Activated CD4-positive, alpha-beta T cell treated with anti-CD3 and anti-CD28 coated beads for 4 hours (primary cell): ENCODE measurements at places on chromosomes 16 and 17.

DNA sequence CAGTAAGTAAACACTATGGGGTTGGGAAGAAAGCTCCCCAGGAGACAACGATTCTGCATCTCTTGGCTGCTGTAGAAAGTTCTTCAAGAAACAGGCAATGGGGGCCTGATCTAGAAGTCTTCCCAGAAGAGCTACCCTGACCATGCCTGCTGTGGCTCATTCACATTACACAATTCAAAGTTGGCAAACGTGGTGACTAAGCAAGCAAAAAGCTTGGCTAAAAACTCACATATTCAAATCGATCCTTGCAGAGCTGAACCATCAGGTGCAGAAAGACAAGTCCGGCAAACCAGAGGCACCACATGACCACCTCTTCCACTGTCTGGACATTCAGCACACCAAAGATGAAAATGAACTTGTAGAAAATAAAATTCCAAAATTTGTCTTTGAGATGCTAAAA is 16.1 kb downstream of the AMFR start:
- DNase-seq, result no peak

DNA sequence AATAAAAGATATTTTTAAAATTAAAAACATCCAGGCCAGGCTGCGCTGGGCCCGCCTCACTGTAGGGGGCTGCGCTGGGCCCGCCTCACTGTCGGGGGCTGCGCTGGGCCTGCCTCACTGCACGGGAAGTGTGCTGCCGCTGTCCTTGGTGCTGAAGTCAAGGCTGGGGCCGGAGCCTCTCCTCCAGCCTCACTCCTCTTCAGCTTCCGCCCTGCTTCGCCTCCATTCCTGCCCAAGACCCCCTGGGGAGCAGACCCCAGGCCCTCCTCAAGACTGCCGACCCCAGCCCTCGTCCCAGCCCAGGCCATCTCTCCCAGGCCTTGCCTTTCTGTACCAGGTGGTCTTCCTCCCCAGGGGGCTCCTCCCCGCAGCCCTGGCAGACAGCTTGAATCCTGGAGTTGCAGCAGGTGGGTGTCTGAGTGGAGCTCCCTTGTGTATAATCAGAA is 26.2 kb downstream of the ENDOV start:
- DNase-seq, result peak; percentile 28

GRCh38 chr16:25692351-25692741 is 587 bp downstream of the HS3ST4 start:
- no peak for DNase-seq

GRCh38 chr17:72510351-72511016 is 389.7 kb downstream of the SOX9 start:
- DNase-seq, result no peak

- no peak for DNase-seq
Observed at GRCh38 chr17:47850373-47850691, 631 bp downstream of the SP6 start.

- no peak for DNase-seq
Observed at GRCh38 chr17:74442670-74443515, 11.0 kb downstream of the GPRC5C start.

GRCh38 chr16:19515757-19516156 is 6.1 kb downstream of the GDE1 start:
- DNase-seq, result no peak

DNA sequence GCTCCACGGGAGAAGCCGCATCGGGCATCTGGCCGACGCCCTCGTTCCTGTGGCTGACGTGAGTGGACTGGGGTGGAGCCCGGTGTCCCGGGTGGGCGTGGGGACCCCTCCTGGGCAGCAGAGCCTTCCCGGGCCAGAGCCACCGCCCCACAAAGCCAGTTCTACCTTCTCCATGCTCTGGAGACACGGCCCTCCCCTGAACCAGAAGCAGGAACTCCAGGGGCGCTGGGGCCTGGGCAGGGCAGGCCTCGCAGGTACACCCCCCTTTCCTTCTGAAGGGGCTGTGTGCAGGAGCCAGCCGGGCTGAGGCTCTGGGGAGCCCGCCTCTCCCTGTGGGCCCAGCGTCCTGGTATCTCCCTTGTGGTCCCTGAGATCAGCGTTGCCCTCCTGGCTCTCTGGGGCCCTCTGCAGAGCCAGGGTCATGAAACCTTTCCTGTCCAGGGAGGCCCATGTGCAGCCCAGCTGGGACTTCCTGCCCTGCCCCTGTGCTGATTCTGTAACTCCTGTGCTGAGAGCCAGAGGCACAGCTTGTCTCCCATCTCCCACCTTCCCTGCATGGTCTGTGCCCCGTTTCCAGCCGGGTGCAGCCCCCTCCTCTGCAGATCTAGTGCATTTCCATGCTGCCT is 6.5 kb downstream of the PIGQ start:
- no peak for DNase-seq

DNA sequence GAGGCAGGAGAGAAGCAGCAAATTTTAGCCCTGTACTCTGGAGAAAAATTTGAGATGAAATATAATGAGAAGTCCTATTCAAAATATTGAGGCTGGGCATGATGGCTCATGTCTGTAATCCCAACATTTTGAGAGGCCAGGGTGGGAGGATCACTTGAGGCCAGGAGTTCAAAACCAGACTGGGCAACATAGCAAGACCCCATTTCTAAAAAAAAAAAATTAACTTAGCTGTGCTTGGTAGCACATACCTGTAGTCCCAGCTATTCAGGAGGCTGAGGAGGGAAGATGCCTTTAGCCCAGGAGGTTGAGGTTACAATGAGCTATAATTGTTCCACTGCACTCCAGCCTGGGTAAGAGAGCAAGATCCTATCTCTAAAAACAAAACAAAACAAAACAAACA is 103.4 kb downstream of the CACNG3 start:
- DNase-seq, result no peak

DNA sequence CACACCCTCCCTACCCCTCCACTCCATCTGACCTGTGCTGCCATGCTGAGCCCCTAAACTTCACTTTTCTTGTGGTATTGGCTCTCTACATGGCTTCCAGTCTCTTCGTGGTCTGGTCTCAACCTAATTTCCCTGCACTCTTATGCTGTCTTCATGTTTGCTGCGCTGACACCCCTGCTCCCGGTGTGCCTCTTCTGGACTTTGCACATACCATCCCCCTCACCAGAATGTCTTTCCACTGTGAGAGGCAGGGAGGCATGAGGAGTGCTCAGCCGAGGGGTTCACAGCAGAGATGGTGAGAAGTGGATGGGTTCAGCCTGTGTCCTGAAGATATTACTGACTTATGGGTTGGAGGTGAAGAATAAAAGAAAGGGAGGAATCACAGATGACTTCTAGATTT is 2.5 kb downstream of the TNFSF12 start:
- no peak for DNase-seq

- DNase-seq, result no peak
Observed at GRCh38 chr16:88742896-88743605, 36.7 kb downstream of the CTU2 start.

- no peak for DNase-seq
Observed at GRCh38 chr16:80500116-80500859, 40.5 kb upstream of the DYNLRB2 start.

GRCh38 chr16:54636221-54636793 is 294.4 kb upstream of the IRX5 start:
- DNase-seq, result no peak

GRCh38 chr17:81863123-81863675 is 2.9 kb upstream of the P4HB start:
- no peak for DNase-seq

DNA sequence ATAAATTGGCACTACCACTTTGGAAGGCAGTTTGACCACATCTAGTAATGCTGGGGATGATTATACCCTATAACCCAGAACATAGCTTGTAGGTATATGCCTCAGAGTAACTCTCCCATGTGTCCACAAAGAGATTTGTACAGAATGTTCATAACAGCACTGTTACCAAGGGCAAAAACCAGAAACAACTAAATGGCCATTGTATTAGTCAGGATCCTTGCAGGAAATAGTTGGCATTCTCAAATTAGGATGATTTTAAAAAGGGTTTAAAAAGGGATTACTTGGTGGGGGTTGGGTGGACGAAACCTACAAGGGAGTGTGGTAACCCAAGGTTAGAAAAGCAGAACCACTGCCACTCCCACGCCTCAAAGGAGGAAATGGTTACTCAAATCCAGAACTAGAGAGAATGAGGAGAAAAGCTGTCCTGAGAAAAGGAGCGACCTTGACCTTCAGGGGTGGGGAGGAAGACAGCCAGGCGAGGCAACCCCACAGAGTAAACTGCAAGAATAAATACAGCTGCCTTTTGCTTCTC is 2.1 kb downstream of the CPPED1 start:
- DNase-seq, result no peak

DNA sequence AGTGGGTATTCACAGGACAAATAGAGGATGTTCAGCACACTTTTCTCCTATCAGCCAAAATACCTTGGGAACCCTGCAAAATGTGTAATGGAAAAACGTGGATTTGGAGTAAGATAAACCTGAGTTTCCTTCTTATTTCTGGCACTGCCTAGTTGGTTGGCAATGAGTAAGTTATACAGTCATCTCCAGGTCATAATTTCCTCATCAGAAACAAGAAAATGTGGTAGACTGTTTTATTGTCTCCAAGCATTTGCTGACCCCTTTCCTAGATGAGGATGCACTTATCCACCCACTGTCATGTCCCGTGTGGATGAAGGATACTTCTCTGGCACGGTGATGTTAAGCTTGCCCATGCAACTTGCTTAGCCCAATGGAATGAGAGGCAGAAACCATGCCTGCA is 458.0 kb downstream of the KIF2B start:
- no peak for DNase-seq

DNA sequence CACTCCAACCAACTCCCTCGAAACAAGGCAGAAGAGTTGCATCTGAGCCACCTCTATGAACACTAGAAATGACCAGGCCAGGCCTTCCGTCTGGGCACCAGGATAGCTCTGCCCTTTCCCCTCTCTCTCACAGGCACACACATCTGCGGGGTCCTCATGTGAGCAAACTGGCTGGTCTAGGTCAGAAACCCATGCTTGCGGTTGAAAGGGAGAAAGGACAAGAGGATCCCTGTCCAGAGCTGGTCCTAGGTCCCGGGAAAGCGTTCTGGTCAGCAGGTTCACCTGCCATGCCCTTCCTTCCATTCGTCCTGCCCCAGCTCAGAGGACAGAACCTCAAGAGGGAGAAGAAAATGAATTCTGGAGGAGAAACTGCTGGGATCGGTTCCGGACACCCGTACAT is 2.7 kb downstream of the MNT start:
- DNase-seq, result no peak

GRCh38 chr17:61202564-61202963 is 197.1 kb upstream of the TBX2 start:
- DNase-seq, result no peak

DNA sequence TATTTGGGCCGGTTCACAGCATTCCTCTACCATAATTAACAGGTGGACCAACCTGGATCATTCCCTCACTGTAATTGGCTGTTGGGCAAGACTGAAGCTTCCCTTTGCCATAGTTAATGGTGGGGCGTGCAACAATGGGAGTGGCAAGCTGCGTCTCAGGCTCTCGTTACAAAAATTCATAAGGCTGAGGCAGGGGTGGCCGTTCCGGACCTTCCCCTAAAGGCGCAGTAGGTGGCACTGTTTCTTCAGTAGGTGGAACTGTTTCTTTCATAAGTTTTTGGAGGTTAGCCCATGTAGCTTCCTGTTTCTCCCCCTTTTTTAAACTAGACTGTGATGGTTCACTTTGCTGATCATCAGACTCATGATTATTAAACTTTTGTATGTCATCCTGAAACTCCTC is 17.0 kb upstream of the TMC5 start:
- DNase-seq, result no peak

DNA sequence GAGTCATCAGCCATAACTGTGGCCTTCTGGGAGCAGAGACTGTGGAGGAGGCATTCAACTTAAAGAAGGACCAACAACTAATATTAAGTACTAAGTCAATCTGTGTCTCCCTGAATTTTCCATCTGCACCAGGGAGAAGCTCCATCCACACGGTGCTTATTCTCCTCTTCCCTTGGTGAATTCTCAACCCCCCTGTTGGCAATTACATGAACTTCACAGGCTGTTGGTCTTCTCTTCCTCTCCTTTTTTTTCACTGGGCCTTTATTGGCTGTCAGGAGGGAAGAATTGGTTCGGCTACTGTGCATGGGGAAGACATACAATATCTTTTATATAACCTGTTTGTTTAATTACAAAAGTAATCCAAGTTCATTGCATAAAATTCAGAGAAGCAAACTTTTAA is 152.8 kb upstream of the IRX6 start:
- DNase-seq, result no peak

GRCh38 chr17:69228576-69228975 is at the start of gene ABCA10:
Gene ABCA10 (minus strand): TSS chr17:69228824. CDS start chr17:69225358, 3,466 bp downstream.
- no peak for DNase-seq
